SK-N-MC (cell line): ENCODE measurements at places on chromosomes 2 and 18.

GRCh38 chr2:157793053-157793612 is 83.0 kb downstream of the ACVR1 start:
- no peak for DNase-seq

GRCh38 chr2:242075696-242076095 is 206.2 kb downstream of the RTP5 start:
- no peak for DNase-seq

- DNase-seq: no peak
Measured at GRCh38 chr18:74806073-74806472, 208.4 kb downstream of the ZNF407 start.

DNA sequence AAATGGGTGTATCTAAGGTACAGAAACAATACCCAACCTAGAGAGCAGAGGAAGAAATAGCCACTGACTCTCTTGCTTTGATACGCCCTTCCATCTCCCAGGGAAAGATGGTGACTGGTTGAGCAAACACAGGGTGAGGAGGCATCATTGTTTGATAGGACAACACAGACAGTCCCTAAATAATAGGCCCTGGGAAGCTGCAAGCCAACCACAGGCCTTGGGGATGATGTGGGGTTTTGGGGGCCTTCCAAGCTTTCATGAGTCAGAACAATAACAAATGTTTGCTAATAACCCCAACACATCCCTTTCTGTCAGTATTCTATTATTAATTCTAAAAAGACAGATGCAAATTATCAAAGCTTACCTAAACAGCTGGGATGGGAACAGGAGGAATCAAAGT is 9.8 kb downstream of the LGALSL start:
- DNase-seq: no peak

GRCh38 chr2:68877079-68877772 is 6.0 kb upstream of the BMP10 start:
- no peak for DNase-seq

- no peak for DNase-seq
Measured at GRCh38 chr2:232236200-232236599, 142.4 kb upstream of the ALPP start.

- no peak for DNase-seq
Measured at GRCh38 chr18:48136827-48137373, 206.4 kb upstream of the SMAD2 start.

DNA sequence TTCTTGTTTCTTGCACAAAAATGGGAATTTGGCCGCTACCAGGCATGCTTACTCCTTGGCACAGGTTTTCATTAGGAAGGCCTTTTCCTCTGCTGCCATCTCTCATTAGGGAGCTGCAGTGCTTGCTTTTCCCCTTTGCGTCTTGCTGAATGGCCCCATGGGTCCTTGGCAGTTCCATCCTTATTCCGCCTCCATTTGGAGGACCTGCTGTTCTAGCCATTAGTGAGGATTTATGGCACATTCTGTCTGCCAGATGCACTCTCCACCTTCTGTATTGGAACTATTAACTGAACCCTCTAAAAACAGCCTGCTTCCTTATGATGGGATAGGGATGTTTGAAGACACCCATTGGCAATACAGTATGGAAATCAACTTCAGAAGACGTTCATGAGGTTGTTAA is 103.5 kb upstream of the NOSTRIN start:
- DNase-seq: no peak

GRCh38 chr18:28086670-28087552 is 90.0 kb downstream of the CDH2 start:
- DNase-seq: no peak

DNA sequence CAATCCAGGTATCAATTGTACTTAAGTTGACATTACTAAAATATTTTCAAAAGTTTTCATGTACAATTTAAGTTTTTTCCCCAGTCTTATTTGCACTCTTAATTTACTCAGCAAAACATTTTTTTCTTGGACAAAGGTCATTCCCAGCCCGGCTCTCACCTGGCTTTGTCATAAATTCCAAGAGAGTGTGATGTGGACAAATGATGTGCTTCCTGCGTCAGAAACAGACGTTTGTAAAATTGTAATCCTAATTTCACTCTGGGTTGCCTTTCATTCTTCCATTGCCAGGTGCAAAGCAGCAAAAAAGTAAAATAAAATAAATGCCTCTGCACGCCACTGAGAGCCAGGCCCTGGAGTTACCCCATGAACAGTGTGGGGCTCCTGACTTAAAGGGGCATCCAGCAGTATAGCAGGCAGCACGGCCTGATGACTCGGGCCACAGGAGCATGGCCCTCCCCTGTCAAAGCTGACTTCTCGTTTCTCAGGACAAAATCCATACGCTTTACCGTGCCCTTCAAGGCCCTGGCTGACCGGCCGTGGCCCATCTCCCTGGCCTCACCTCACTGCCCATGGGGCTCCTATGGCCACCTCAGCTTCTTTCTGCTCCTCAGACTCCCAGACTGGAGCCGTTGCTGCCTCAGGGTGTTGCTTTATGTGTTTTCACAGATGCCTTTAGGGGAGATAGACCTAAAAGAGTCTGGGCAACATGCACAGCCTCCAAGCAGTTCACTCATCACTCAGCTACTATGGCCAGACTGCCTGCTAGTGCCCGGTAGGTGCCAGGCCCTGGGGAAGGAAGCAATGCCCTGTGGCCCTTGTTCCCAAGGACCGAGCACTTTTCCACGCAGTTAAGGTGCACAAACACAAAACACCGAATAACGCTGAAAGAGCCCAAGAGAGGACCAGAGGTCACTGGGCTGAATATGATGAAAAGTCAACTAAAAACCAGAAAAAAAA is 7.6 kb upstream of the TMEM185B start:
- DNase-seq: no peak

DNA sequence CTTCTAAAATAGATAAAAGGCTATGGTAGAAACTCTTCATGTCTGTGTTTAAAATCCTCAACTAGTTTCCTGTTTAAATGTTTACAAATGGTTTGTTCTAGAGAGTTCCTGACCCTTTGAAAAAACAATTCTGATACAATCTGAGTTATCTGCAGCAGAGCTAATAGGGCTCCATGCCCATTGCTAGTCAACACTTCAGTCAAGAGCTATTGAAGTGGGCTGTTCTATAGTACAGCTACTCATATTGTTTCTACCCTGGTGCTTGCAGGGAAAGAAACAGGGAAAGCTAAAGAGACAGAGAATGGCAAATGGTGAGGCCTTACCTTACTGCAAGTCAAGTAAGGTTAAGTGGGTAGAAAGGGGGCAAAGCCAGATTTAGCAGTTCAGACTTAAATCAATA is 112.3 kb upstream of the CAVIN2 start:
- no peak for DNase-seq

- no peak for DNase-seq
Measured at GRCh38 chr2:257842-258241, 6.0 kb downstream of the SH3YL1 start.

- DNase-seq: no peak
Measured at GRCh38 chr2:218924757-218925156, 34.7 kb upstream of the CDK5R2 start.

- no peak for DNase-seq
Measured at GRCh38 chr2:72952961-72953360, 35.6 kb downstream of the EMX1 start.

GRCh38 chr2:106183101-106183696 is 10.9 kb downstream of the UXS1 start:
- DNase-seq: no peak

- DNase-seq: no peak
Measured at GRCh38 chr18:33833842-33834241, 255.8 kb downstream of the ASXL3 start.

DNA sequence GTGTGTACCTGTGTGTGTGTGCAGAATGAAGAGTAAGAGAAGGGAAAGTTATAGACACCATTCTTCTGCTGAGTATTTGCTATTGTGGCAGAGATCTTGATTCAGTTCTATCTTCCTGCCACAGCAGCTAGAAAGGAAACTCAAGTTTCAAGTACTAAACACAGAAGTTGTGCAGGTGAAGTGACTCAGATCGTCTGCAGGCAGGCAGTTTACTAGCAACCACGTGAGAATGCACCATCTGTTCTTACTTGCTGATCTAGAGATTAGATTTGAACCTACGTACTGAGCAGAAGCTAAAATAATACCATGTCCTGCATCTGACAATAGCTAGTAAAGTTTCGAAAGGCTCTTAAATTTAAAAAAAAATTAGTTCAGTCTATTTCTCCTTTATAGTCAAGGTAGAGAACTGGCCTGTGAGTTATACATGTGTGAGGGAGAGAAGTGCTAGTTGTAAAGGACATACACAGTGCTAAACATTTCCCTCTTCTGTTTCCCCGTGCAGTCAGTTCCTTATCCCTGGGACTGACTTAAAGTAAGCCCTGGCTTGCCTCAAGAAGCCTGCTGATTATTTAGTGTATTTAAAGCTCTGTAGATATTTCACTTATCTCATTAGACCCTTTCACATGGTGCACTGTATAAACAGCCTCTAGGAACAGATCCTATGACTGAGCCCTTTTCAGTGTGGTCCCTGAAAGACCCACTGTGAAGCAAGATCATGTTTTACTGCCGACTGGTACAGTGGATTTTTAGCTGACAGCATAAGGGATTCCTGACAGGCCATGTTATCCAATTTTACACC is 45.0 kb downstream of the SLC38A11 start:
- no peak for DNase-seq

- DNase-seq: no peak
Measured at GRCh38 chr18:77114415-77115191, 18.0 kb downstream of the MBP start.

- no peak for DNase-seq
Measured at GRCh38 chr2:24930768-24931167, 10.7 kb upstream of the ADCY3 start.

- no peak for DNase-seq
Measured at GRCh38 chr2:205052781-205053180, 507.5 kb downstream of the PARD3B start.

DNA sequence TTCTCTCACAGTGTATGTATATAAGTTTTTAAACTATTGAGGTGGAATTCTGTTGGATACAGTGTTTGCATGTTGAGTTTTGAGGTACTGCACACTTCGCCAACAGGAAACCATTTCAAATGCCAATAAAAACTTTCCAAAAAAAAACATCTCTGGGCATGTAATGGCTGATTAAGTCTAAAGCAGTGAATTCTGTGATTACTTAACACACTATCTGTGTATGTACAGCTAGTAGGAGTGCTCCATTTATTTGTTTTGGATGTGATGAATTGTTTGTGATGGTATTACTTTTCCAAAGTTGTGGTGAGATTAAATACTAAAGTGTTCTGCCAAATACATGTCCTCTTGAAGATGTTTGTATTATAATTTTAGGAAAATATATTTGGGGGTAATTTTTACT is 31.1 kb downstream of the MMADHC start:
- no peak for DNase-seq

DNA sequence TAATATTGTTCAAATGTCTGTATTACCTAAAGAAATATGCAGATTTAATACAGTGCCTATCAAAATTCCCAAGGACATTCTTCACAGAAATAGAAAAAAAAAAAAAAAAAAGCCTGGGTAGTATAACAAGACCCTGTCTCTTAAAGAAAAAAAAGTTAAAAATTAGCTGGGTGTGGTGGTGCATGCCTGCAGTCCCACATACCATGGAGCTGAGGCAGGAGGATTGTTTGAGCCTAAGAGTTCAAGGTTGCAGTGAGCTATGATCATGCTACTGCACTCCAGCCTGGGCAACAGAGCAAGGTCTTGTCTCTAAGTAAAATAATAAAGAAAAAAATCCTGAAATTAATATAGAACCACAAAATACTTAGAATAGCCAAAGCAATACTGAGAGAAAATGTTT is 51.9 kb downstream of the SLC16A14 start:
- DNase-seq: no peak

DNA sequence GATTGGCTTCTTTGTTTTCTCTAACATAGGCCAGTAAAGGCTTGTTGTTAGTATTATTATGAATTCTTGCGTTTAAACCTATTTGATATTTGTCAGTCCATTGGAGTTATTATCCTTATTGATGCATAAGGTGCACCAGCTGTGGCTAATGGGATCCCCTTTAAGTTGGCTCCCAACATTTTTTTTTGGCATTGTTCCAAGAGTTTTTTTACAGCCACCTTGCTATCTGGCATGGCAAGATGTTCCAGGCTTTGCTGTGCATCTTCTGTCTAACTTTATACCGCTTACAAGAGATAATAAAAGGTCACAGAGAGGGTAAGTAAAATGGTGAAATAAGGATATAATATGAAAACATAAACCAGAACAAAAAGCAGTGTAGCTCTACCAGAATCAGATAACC is 157.5 kb upstream of the TACR1 start:
- no peak for DNase-seq

GRCh38 chr2:166031054-166031453 is 77.5 kb upstream of the TTC21B start:
- no peak for DNase-seq

GRCh38 chr18:75545189-75545588 is 117.7 kb upstream of the SMIM21 start:
- no peak for DNase-seq

DNA sequence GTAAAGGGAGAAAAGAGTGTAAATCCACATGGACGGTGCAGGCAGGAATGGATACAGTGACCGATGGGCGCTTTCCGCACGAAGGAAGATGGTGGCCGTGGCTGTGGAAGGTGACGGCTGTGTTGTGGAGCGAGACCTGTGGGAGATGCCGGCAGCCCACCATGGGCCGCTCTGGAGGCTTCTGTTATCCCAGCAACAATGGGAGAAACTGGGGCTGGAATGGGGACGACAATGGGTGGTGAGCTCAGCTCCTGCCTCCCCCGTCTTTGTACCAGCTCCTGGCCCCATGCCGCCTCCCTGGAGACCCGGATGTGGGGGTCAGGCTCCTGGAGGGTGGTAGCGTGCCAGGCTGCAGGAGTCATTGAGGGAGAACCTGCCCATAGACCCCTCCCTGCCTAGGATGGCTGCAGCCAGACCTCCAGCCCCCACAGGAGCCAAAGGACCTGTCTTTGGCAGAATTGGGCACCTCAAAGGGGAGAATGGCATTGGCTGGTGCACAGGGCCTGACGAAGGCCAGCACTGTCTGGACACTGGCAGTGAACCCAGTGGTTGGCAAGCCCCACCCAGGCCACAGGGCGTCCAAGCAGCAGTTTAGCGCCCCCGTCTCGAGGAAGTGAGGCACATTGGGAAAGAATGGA is 72.6 kb downstream of the SLC66A2 start:
- DNase-seq: no peak

DNA sequence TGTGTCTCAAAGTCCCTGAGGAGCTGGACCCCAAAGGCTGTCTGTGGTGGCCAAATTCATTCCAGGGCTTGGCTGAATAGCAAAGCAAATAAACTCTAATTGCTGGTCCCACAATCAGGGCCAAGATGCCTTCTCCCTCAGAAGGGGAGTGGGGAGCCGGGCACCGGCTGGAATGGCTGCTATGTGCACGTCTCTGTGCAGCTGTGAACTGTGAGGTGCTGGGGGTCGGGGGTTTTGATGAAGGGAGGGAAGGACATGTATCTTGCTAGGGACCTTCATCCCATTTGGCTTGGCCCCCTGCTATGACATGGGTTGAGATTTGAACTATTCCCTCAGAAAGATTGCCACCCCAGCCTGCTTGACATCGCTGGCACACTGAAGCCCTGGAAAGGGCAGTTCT is 60.4 kb downstream of the CIB4 start:
- DNase-seq: no peak
